ENCODE measurements at places on chromosomes 11 and 22. TPM values are rescaled to one million over a fixed set of nuclear protein-coding genes. Genes with fewer than 3 reads are reported as not detected.

DNA sequence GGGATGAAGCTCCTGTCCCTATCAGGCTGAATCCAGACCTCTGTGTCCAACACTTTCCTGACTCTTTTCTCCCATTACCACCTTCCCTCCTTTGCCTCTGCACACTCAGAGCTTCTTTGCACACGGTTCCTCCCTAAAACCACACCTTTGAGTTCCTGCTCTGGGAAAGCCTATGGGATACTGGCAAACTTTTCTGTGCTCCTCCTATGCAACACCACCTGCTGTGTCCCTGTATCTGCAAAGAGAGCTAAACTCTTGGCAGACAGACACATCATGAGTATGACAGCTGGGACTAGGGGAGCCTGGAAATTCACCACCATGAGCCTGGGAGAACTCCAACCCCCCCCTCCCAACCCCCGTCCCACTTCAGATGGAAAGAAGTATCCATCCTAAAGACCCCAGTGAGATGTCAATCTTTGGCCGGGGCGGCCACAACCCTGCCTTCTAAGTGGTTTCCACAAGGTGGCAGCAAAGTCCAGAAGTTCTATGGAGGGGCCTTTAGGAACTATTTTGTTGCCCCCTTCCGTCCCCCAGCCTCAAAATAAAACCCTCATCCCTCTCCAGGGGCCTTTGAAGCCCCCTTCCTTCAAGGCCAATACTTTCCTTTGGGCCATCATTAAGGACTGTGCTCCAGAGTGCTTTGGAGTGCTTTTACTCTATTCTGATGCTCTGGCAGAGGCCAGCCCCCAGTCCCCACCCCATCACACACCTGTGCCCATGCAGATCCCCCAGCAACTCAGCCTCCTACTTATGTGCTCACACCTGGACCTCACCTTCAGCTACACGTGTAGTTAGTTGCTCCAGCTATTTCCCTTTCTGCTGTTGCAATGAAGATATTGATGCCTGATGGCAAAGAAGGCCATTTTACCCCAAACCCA lies 19.4 kb downstream of the HTR3A start:
- no peak for DNase-seq

DNA sequence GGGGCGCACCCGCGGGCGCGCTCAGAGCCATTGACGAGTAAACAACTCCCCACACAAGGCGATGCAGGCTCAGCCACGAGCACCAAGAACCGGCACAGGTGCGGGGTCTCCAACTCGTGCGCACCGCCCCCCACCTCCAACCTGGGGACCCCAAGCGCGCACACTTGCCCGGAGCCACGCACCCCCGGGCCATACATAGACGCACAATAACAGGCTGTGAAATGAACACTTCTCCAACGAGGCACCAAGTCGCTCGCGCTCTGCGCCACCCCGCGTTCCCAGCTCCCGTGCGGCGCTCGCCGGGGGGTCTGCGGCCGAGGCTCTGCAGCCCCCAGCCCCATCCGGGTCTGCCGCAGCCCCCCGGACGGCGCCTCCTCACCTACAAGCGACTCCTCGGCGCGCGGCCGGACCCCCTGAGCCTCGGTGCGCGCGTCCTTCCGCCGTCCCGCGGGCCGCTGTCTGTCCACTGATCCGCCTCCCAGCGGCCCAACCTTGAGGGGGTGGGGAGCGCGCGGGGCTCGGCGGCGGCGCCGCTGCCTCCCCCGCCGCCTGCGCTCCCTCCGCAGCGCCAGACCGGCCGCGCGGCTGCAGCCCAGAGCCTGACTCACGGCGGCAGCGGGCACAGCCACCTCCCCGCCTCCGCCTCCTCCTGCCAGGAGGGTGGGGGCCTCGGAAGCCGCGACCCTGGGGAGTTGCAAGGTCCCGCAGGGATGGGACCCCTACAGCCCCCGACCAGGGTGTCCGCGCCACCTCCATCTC lies 1.6 kb downstream of the IFITM10 start:
- DNase-seq = no peak

Gene PHETA2
- 3.4 TPM for total RNA-seq

DNA sequence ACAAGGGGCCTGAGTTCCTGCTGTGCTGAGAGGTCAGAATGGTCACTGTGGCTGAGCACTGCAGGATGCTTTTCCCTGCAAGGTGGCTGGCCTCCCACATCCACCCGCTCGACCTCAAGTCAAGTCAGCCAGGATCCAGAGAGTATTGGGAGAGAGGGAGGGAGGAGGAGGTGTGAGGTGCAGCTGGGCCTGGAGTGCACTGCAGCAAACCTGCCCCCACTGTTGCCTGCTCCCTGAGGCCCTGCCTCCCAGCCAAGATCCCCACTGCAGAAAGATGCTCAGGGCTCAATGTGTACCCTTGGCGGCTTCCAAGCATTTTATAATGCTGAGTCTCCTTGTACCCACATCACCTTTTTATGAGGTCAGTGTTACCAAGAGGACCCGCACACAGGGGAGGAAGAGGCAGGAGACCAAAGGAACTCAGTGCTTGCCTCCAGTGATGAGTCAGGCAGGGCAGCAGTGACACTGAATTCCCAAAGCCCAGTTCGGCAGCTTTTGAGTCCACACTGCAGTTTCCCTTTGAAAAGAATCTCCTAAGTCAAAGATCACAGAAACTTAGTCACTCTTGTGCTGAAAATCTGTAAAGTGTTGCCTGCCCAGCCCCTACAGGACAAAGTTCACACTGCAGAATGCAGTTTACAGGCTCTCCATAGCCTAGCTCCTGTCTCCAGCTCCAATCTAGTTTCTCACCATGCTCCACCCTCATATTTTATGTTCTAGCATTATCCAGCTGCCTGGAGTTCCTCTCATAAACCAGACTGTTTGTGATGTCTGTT lies 3.1 kb downstream of the ENDOD1 start:
- no peak for DNase-seq

- DNase-seq = no peak
Observed at GRCh38 chr11:25441421-25441820, 890.5 kb upstream of the ANO3 start.

Gene TENM4
- total RNA-seq = 0.63 TPM

All from left ventricle myocardium inferior (tissue), 1 donor.